Activated CD8-positive, alpha-beta T cell treated with anti-CD3 and anti-CD28 coated beads for 36 hours (primary cell): ENCODE measurements at places on chromosomes 7 and 10. TPM values are rescaled to one million over a fixed set of nuclear protein-coding genes. Genes with fewer than 3 reads are reported as not detected.

CYP3A4 gene
- not detected for total RNA-seq

GRCh38 chr7:32659853-32660252, 164.6 kb downstream of the AVL9 start:
- no peaks in the 10 kb centered on the region for H3K36me3 ChIP-seq
- H3K27me3 ChIP-seq = no peaks in the 10 kb centered on the region
- H3K4me1 ChIP-seq = no peaks in the 10 kb centered on the region
- DNase-seq = no peak
- H3K4me3 ChIP-seq = no peak overlapping the region

GRCh38 chr7:106231856-106232490, 52.8 kb downstream of the NAMPT start:
- H3K27ac ChIP-seq = no peak overlapping the region
- no peak overlapping the region for H3K4me3 ChIP-seq
- no peaks in the 10 kb centered on the region for H3K4me1 ChIP-seq
- no peak for DNase-seq

DNA sequence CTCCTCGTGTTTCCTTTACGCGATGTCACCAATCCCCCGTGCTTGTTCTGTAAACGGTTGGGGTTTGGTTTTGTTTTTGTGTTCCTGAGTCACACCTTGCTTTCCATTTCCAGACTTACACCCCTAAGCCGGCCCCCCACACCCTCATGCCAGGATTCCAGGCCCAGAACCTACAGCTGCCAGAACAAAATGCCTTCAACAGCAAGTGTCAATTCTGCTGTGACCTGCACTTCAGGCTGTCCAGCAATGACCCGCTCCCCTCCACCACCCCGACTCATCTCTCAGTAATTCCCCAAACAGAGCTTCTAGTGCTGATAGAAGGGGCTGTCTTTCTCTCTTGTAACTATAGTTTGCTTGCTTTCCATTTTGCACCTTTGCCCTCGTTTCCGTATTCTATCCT, 722.1 kb upstream of the CELF2 start:
- no peaks in the 10 kb centered on the region for H3K27me3 ChIP-seq
- H3K36me3 ChIP-seq = no peaks in the 10 kb centered on the region
- DNase-seq = no peak
- no peaks in the 10 kb centered on the region for H3K4me1 ChIP-seq
- H3K4me3 ChIP-seq = no peak overlapping the region

OR6V1 gene
- total RNA-seq = not detected

DNA sequence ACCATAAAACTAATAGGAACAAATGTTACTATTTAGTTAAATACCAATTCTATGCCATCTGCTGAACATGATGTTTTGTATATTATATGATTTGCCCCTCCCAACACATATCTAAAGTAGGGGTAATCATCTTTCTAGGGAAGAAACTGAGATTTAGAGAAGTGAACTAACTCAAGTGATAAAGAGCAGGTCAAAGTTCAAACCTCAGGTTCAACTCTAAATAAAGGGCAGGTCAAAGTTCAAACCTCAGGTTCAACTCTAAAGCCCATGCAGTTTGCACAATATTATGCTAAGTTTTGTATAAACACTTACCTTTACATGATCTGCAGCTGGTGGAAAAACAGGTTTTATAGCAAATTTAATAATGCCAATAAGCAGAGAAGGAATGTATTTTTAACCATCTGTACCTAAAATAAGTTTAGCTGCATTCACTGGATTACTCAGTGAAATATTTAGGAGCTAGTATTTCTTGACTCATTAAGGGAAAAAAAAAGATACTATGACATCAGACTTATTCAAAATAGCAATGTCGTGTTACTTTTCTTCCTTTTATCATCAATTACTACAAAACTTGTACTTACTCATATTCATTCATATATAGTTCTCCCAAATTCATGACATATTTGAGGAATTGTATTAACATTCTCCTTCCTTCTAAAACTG, 1194.3 kb upstream of the CELF2 start:
- no peaks in the 10 kb centered on the region for H3K27me3 ChIP-seq
- no peaks in the 10 kb centered on the region for H3K36me3 ChIP-seq
- no peak for DNase-seq
- H3K4me1 ChIP-seq = no peaks in the 10 kb centered on the region
- no peak overlapping the region for H3K4me3 ChIP-seq
- no peak overlapping the region for H3K27ac ChIP-seq

DNA sequence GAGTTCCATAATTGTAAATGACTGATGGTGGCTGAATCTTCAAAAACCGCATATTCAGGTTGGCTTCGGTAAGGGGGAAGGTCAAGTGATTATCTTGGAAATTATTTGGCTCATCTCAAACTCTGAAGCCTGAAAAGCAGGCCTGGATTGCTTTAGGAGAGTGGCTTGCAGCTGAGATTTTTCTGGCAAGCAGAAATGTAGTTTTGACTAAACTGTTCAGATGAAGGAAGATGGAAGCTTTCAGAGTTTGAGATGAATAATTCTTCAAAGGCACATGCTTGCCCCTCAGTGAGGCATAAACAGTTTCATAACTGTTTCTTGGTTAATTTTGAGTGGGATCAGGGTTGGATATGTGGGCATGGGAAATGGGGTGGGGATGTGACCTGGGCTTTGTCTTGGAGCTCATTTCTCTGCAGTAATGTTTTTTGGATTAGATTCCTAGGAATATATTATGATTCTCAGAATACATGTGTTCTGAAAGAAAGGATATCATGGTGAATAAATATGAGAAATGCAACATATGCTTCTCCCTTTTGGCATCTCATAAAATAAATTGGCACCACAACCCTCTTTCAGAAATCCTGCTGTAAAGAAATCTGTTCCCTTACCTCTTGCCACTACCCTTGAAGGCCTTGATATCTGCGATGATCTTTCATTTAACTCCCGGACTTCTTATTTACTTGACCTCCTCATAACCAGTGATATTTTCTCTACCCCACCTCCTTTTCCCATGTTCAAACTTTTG, 469.2 kb downstream of the ADRA2A start:
- H3K4me3 ChIP-seq = no peak overlapping the region
- H3K36me3 ChIP-seq = no peaks in the 10 kb centered on the region
- no peaks in the 10 kb centered on the region for H3K4me1 ChIP-seq
- no peaks in the 10 kb centered on the region for H3K27me3 ChIP-seq
- no peak for DNase-seq

NDUFB8 gene
- 365 TPM for total RNA-seq

DNA sequence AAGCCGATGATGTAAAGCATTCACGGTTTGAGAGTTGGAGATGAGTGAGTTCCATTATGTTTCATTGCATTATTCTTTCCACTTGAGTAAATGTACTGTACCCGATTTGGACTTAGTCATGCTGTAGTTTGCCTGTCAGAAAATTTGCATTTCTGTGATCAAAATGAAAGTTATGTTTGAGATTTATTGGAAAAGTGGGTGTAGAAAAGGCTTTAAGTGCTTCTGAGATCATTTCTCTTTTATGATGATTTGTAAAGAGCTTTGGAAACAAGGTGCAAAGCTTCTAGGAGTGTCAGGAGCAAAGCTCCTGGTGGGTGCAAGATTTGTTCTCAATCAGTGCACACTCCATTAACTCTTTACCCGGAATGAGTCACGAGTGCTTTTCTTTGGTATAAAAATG, 204.1 kb upstream of the POM121L12 start:
- H3K4me3 ChIP-seq = no peak overlapping the region
- H3K27me3 ChIP-seq = no peaks in the 10 kb centered on the region
- H3K4me1 ChIP-seq = no peaks in the 10 kb centered on the region
- no peak for DNase-seq

SORCS3 gene
- total RNA-seq = not detected

DNA sequence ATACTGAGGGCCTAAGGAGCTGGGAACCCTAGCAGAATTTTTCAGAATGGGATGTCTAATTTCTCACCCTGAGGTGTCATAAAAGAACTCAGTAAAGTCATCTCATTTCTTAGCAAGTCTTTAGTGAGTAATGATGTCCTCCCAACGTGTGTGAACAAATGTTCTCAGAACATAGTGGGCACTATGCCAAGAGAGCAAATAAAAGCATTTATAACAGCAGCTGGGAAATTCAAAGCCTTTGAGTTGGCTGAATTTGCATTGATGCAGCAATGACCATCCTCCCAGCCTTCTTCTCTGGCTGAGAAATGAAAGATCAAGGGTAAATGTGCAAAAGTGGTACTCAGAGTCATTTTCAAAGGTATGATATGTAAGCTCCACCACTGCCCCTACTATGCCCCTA, 109.4 kb downstream of the FAM107B start:
- DNase-seq = peak; percentile 30
- H3K27ac ChIP-seq = peak overlapping the region; percentile 41
- no peaks in the 10 kb centered on the region for H3K27me3 ChIP-seq
- peaks cover 15% of the 10 kb centered on the region for H3K36me3 ChIP-seq
- peaks cover 47% of the 10 kb centered on the region for H3K4me1 ChIP-seq

GRCh38 chr10:119308551-119309422, 101.4 kb downstream of the GRK5 start:
- no peak overlapping the region for H3K27ac ChIP-seq
- no peak overlapping the region for H3K4me3 ChIP-seq
- peaks cover 72% of the 10 kb centered on the region for H3K4me1 ChIP-seq
- H3K36me3 ChIP-seq = peaks cover 6% of the 10 kb centered on the region
- no peak for DNase-seq
- peaks cover 3% of the 10 kb centered on the region for H3K27me3 ChIP-seq

DNA sequence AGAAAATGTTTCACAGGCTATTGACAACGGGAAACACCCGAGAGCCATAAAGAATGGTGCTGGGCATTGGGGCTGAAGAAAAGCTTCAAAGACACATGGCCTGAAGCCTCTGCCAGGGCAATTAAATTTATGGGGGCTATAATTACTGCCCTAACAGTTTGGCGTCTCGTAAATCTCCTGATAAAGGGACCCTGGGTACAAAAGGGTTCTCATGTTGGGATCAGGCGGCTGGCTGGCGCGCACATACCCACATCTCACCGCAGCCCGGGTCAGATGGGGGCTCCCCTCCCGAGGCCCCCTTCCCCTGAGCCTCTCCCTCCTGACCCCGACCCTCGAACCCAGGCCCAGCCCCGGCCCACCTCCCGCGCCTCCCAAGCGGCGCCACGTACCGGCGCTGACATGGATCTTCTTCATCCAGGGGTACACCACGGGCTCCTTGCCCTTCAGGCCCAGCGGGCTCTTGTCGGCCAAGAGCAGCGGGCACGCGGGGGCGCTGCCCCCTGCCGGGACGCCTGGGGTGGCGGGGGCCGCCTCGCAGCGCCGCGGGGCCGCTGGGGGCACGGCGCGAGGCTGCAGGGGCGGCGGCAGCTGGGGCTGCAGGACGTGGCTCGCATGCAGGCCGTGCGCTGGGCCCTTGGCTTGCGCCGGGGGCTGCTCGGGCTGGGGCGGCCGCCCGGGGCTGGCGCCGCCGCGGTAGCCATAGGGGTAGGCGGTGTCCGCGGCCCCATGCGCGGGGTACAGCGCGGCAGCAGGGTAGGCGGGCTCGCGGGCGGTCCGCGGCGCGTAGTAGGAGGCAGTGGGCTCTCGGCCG, 623 bp downstream of the HOXA4 start:
- DNase-seq = no peak
- H3K36me3 ChIP-seq = peaks cover 3% of the 10 kb centered on the region
- no peak overlapping the region for H3K4me3 ChIP-seq
- peaks cover 12% of the 10 kb centered on the region for H3K4me1 ChIP-seq

DNA sequence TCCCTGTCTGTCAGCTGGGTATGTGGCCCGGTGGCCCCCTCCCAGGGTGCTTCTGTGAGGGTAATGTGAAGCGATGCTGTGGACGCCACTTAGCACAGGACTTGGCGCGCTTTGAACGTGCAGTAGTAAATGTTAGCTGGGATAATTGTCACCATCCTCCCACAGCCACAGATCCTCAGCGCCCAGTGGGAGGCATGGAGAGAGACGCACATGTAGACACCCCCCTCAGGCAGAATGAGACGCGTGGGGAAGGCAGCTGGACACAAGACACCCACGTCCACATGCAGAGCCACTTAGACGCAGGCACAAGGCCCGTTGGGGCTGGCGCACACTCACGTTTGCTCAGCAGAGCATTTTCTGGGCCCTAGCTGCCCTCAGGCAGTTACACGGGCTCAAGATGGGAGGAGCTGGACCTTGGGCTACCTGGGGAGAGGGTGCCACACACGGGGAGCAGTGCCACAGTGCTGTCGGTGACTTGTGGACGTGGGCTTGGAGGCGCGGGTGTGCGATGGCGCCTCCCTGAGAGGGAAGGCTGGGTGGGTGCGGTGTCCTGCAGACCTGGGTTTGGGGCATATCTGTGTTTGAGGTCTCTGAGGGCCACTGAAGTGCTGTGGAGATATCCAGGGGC, 26.4 kb downstream of the ADCYAP1R1 start:
- peaks cover 6% of the 10 kb centered on the region for H3K27me3 ChIP-seq
- H3K4me3 ChIP-seq = no peak overlapping the region
- no peaks in the 10 kb centered on the region for H3K4me1 ChIP-seq
- H3K36me3 ChIP-seq = no peaks in the 10 kb centered on the region

GRCh38 chr10:58870070-58870469, 306.4 kb upstream of the PHYHIPL start:
- no peaks in the 10 kb centered on the region for H3K4me1 ChIP-seq
- no peak for DNase-seq

- no peak overlapping the region for H3K27ac ChIP-seq
- H3K27me3 ChIP-seq = no peaks in the 10 kb centered on the region
- no peaks in the 10 kb centered on the region for H3K4me1 ChIP-seq
- no peaks in the 10 kb centered on the region for H3K36me3 ChIP-seq
Measured at GRCh38 chr10:2119316-2119715, 382.0 kb upstream of the ADARB2 start.

- H3K27me3 ChIP-seq = no peaks in the 10 kb centered on the region
- peaks cover 17% of the 10 kb centered on the region for H3K36me3 ChIP-seq
Measured at GRCh38 chr7:5203183-5203537, 13.1 kb downstream of the WIPI2 start.

UTF1 gene
- total RNA-seq = not detected
